ENCODE measurements at places on chromosomes 11 and 22.

GRCh38 chr11:112290493-112290850 is 29.8 kb upstream of the PLET1 start:
- DNase-seq, result no peak

DNA sequence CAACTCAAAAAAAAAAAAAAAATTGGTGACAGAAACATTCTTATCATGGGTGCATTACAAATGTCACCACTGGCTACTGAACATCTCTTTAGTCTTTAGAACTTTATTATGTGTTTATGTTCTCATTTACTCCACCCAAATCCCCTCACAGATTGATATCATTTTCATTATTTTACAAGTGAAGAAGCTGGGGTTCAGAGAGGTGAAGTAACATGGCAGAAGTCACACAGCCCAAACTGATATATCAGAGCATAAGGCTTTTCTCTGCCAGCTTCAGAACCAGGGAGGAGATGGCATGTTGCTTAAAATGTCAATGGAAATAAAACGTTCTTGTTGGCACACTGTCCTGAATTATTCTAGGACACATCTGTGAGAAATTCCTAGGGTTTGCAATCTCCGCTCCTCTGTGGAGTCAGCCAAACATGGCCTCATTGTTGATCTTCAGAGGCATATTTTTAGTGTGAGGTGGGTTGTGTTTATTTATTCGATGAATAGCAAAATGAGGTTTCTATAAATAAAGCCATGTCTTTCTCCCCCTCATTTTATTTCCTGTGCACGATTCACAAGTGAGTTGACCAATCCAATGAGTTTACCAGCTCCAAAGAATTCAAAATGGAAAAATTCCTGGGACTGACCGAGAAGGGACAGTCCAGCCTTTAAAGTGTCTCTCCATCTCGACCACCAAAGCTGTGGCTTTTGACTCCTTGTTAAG is 72.9 kb upstream of the ANO1 start:
- no peak for DNase-seq

GRCh38 chr22:43796567-43796966 is 15.5 kb downstream of the EFCAB6 start:
- DNase-seq, result no peak

DNA sequence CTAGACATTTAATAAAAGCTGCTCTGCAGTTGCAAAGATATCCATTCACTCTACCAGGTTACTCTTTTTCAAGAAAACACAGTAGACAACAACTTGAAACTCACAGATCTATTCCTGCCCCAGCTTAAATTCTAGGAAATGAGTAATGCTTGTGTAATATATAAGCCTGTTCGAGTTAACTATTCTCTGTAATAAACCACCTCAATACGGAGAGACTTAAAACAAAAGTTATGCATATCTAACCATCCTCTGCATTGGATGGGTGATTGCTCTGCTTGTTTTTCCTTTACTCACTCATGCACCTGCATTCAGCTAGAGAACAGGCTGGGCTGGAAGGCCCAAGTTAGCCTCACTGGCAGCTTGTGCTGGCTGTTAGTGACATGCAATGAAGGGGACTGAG is 13.3 kb downstream of the LRRC4C start:
- no peak for DNase-seq

- no peak for DNase-seq
Measured at GRCh38 chr11:23013509-23013908, 153.2 kb upstream of the CCDC179 start.

DNA sequence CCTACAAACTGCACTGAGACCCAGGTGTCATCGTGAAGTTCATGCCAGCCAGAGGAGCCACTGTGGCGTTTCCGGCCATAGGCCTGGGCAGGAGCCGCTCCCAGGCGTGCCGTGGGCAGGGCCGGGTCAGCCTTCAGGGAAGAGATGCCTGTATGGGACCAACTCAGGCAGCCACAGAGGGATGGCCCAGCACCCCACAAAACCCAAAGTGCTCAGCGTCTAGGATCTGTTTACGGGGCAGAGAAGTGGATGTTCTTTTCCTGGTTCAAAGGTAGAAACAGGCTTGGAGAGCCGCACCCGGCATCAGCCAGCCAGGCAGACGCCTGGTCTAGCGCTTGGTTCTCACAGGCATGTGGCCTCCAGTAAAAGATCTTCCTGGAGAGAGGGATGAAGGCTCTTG is 8.4 kb upstream of the BID start:
- DNase-seq, result no peak

- no peak for DNase-seq
Measured at GRCh38 chr22:40218152-40218551, 40.4 kb downstream of the TNRC6B start.

GRCh38 chr11:34680918-34681586 is 60.2 kb downstream of the EHF start:
- DNase-seq, result no peak

- DNase-seq, result no peak
Measured at GRCh38 chr11:10002221-10002620, 291.8 kb downstream of the SBF2 start.

All from activated CD4-positive, CD25-positive, alpha-beta regulatory T cell treated with anti-CD3 and anti-CD28 coated beads, Interleukin-2, amount 50 U/mL, for 16 hours (primary cell).